ENCODE measurements at places on chromosomes 3 and 15.

- no peak for DNase-seq
Measured at GRCh38 chr3:15982667-15983196, 185.0 kb upstream of the ANKRD28 start.

DNA sequence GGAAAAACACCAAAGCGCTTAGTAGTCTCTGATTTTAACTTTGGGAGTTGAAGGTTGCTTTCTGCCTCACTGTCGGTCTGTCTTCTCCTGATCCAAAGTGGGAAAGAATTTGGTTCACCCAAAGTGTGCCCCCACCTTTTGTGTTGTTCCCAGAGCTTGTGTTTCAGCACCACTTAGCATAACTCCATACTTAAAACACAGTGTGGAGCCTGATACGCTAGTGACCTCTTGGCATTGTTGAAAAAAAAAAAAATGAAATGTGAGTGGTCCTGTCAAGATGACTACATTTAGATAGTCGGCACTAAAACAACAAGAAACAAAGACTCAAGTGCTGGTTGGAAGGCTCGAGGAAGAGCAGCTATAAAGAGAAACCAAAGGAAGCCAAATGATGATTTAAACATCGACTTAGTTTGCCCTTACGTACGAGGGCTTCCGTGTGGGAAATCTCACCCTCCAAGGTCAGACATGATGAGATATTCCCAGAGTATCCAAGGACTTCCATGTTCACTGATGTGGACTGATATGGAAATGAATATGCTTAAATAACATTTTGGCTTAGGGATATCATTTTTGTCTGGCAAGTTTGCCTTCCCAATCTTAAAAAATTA, 178.8 kb downstream of the MEIS2 start:
- no peak for DNase-seq

DNA sequence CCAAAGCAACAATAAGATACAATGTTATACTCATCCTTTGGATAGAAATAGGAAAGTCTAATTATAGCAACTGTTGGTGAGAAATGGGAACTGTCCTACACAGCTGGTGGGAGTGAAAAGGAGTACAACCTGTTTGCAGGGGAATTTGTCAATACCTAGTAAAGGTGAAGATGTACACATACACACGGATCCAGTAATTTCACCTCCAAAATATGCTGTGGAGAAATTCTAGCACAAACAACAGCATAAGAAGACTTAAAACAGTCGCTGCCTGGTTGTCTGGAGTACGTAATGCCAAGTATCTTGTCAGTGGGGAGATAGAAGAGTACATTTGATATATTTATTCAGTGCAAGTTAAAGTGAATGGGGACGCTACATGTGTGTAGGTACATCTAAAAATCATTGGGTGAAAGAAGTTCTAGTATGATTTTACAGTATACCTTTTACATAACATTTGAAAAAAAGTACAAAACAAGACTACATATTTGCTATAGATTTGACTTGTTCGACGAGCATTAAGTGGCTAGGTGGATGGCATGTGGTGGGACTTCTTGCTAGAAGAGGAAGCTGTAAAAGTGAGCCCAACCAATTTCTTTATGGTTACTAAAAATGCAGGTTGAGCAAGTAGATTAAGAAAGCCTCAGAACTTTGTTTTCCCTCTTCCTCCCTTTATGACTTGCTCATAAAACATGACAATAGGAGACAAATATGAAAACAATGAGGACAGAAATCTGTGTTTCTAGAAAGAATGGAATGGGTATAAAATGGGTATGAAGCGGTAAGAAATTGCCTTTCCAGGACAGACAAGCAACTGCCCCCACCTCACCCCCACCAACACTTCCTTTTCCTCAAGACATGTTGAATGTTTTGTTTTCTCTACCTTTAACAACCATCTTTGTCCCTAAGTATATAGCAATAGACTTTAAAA, 50.2 kb upstream of the CCR4 start:
- no peak for DNase-seq

- DNase-seq = no peak
Measured at GRCh38 chr3:157122116-157122515, 37.8 kb downstream of the CCNL1 start.

GRCh38 chr3:152496716-152497115, 228.0 kb downstream of the MBNL1 start:
- DNase-seq = no peak

DNA sequence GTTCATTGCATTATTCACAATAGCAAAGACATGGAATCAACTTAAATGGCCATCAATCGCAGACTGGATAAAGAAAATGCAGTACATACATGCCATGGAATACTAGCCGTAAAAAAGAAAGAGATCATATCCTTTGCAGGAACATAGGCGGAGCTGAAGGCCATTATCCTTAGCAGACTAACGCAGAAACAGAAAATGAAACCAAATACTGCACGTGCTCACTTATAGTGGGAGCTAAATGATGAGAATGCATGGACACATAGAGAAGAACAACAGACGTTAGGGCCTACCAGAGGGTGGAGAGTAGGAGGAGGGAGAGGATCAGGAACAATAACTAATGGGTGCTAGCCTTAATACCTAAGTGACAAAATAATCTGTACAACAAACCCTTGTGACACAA, 57.9 kb downstream of the RASA2 start:
- no peak for DNase-seq

GRCh38 chr15:48627260-48627940, 18.1 kb downstream of the FBN1 start:
- no peak for DNase-seq

DNA sequence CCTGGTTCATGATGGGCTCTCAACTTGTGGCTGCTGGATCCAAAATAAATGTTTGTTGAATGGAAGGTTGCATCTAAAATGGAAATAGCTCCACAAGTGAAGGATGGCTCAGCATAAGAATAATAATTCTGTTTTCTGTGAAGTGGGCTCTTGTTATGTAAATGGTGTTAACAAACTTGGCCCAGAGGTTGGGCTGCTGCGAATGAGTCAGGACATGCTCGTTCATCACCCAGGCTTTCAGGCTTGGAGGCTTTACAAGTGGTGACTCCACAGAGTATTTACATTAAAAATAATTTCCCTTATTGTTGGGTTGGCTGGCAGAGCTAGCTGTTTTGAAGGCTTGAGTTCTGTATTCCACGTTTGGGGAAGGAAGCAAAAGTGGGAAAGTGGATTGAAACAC, 60.5 kb downstream of the ITGB5 start:
- no peak for DNase-seq

DNA sequence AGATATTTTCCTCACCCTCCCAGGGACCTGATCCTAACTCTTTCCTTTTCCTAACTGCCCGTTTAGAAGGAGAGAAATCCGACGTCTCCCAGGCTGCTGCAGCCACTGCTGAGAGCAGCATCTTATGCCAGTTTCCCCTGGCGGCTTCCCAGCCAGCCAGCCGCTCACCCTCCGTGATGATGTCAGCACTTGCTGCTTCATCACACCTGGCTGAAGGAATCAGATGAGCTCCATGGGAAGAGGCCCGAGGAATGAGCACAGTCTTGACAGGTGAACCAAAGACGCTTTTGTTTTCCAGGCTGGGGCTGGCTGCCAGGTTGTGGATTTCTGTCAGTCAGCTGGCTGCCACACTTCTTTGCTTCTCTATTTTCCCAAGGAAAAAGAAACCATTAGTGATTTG, 445.1 kb upstream of the RBMS3 start:
- DNase-seq = no peak

DNA sequence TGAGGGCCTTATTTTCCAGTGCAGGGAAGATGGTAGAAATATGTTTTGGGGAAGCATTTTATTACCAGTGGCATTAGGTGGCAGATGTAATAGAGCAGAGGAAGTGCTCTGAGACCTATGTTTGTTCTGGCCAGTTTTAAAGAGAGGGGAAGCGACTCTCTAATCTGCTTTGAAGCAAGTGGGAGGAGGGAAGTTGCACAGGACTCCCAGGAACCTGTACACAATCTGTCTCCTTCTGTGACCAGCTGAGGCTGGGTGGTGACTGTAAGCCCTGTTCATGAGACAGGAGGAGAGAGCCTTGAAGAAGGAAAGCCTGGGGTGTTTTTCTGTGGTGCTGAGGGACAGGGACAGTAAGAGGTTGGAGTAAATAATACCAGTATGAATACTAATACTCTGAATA, 60.5 kb downstream of the LPP start:
- DNase-seq = no peak

GRCh38 chr3:115227461-115227860, 80.4 kb upstream of the ZBTB20 start:
- no peak for DNase-seq

- no peak for DNase-seq
Measured at GRCh38 chr3:5013021-5013906, 34.0 kb downstream of the BHLHE40 start.

DNA sequence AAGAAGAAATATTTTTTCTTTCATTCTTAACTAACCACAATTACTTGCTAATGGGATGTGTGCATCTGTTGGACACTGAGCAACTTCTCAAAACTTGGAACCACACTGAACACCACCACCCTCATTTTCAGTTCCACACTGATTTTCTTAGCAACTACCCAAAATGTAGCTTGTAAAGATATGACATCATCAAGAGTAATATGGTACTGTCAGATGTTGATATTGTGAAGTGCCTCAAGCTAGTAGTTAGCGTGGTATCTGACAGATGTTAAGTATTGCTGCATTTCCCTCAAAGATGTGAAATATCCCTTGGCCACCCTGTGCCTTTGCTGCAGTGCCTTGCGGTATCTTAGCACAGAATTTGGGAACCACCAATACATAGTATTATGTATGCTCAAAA, 9.3 kb downstream of the RFTN1 start:
- no peak for DNase-seq

DNA sequence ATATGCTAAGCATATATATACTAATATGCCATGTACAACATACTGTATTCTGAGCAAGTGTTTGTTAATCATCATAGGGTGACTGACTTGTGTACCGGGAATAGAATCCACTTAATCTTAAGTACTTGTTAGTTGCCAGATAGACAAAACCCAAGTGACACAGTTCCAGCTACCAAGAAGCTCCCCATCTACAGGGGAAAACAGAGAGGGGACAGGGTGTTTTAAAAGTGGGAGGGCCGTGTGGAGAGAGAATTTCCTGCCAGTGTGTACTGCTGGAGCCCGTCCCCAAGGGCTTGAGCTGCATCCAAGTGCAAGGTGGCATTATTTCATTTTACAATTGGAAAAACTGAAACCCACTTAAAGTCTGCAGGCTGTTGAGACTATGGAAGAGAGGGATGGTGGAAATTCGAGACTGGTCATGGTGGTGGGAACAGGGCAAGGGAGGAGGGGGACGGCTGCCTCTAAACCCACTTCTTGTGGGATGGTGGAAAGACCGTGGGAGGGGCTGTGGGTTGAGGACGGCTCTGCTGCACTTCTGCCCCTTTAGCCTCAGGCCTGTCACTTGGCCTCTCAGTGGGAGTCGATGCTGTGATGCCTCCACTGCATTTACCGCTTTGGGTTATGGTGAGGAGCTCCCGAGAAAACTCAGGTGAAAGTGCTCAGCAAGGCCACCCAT, 310.6 kb upstream of the LRRFIP2 start:
- no peak for DNase-seq

GRCh38 chr3:69612791-69613190, 126.5 kb upstream of the MITF start:
- DNase-seq = no peak

DNA sequence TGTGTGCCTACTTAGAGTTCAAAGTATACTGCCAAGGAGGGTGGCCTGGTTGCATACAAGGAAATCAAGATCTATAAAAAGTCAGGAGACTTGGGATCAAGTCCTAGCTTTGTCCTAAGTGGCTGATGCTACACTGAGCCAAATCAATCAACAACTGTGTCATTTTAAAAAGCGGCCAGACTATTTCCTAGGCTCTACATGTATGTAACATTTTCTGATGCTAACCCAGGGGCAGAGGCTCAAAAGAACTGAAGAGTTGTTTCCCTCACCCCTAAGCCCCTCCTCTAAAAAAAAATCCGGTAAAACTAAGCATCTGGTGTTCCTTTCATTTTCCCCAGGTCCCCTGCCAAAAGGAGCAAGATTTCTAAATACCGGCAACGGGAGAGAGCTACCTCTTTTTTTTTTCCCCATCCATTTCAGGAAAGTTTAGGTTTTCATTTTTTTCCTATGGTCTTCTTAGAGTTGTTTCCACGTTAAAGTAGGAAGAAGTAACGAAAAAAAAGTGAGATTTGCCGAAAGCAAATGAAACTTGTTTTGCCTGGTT, 18.8 kb upstream of the CHD2 start:
- DNase-seq = no peak

DNA sequence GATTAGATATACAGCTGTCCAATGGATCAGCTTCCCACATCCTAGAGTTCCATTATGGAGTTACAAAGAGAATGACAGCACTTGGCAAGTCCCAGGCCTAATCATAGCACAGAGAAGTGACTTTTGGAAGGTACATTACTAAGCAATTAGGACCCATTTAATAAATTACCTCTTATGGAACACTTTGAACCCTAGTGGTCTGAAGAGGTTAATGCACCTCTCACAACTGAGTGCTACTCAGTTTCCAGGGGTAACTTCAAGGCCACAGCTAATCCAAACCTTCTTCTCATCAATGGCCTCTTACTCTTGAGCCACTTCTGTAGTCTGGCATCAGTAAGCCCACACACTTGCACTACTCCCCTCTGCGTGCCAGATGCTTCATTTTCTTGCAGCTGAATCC, 34.9 kb upstream of the MEIS2 start:
- DNase-seq = no peak

DNA sequence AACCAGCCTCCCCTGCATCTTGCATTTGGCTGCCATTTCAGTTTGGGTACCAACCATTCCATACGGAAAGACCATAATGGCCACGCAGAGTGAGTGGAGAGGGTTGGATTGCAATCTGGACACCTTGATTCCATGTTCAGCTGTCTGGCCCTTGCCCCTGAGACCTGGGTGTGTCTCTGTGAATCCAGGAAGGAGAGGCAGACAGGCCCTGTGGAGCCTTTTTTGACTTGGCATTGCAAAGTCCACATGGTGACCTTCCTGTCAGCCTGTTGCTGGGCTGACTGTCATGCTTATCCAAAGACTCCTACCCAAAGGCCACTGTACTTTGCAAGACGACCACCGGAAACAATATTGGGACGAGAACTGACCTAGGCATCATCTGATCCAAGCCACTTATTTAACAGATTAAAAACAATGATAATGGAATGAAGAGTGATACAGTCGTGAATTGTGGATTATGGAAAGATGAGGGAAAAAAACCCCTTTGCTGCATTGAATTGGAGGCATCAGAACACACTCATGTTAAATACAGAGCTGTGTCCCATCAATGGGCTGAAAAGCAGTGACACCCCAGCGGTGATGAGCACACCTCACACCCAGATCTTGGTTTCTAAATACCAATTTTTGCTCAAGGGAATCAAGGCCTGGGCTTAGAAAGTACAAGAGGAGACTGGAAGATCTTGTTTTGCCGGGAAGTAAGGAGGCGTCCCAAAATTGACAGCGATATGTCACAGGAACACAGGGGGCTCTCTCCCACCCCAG, 86.0 kb downstream of the LRRK1 start:
- no peak for DNase-seq

- no peak for DNase-seq
Measured at GRCh38 chr15:56165234-56165633, 78.4 kb downstream of the RFX7 start.
